GM18507 (cell line): ENCODE measurements at places on chromosomes 7 and 10.

DNA sequence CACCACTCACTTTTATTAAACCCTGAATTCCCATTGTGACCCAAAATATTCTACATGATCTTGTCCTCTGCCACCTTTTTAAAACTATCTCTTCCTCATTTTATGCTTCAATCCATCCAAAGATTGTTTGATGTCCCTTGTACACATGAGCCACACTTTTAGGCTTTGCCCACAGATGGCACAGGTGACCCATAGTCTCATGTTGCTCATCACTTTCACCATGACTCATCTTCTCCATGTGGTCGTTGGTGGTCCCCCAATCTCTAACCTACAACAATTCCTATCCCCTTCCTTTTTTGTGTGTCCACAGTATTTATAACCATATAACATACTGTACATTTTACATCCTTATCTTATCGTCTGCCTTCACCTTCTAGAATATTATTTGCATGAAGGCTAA, 271.5 kb upstream of the ZWINT start:
- no peak for DNase-seq

DNA sequence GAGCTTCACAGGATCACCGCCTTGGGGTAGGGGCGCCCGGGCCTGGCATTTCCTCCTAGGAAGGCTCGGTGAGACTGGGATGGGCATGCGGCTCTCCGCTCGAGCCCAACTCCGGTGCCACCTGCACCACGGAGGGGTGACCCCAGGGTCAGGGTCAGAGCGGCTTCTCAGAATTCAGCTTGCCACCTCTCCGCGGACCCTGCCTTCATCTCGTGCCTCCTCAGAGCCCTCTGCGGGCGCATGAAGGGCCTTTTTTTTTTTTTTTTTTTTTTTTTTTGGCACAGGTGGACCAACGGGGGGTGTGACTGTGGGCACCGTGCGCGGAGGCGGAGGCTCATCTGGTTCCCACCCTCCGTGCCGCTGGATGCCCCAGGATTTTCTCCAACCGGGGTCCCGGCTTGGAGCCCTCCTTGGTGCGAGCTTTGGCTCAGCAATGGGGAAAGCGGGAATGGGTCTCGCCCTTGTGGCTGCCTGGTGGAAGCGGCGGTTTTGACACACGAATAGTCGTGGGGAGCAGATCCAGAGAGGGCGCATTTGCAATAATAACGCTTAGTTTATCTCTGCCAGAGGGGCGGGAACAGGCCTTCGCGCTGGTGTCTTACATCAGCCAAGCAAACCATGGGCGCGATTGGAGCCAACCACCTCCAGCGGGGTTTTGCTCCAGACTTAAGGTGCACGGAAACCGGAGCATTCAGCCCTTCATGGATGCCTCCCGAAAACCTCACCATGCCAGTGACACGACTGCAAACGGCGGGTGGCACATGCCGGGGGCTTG, 5.0 kb upstream of the TNRC18 start:
- DNase-seq: no peak

DNA sequence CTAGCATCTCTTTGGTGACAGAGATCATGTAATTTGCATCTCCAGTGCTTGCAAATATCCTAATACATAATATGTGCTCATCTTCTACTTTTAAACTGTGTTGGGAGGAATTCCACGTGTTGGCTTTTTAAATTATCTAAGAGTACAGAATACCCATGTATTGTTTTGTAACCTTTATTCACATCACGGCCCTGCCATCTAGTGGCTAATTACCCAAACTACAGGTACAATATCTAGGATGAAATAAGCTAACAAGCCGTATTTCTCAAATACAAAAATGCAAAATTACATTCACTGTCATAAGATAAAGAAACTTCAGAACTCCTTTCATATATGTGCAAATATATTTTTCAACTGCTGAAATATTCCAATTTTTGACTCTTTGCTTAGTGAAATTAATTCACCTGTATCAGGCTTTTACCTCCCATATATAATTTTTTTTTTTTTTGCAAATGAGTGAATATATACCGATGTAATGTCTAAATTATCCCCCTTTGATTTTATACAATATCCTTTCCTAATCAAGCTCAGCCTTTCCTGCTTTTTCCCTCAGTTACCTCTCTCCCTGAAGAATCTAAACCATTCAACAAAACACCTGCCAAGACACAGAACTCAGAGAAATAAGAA, 30.3 kb upstream of the LSM8 start:
- DNase-seq: peak; percentile 5

- no peak for DNase-seq
Observed at GRCh38 chr10:120588311-120588710, 131.3 kb downstream of the PLPP4 start.

DNA sequence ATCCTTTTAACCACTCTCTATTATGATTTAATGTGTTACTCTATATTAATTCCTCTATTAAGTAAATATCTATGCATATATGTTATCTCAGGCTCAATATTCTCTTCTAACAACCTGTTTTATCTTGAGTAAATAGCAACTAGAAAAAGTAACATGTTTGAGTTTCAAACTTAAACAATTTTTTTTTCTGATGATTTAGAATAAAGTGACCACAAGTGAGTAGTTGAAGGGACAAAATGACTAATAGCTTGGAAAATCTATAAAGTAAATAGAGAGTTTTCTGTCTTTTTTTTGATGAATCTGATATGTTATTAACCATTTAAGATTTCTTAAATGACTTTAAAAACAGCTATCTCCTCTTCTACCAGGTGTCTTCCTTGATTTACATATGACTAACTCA, 483.8 kb downstream of the TFEC start:
- DNase-seq: no peak

DNA sequence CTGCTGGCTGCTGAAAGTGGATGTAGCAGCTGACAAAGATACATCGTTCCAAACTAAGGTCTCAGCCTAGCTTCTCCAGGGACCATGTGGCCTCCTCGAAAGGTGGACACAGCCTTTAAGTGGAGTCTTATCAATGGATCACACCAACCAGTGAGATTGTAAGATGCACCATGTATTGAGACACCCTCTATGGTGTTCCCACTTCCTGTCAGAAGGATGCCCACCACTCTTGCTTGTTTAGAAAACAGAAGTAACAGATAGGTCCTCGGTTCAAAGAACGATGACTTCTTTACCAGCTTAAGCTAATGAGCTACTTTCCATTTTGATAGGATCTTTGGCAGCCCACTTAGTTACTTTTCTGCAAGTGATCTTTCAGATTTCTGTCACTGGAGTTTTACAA, 34.3 kb downstream of the SLC25A13 start:
- no peak for DNase-seq

DNA sequence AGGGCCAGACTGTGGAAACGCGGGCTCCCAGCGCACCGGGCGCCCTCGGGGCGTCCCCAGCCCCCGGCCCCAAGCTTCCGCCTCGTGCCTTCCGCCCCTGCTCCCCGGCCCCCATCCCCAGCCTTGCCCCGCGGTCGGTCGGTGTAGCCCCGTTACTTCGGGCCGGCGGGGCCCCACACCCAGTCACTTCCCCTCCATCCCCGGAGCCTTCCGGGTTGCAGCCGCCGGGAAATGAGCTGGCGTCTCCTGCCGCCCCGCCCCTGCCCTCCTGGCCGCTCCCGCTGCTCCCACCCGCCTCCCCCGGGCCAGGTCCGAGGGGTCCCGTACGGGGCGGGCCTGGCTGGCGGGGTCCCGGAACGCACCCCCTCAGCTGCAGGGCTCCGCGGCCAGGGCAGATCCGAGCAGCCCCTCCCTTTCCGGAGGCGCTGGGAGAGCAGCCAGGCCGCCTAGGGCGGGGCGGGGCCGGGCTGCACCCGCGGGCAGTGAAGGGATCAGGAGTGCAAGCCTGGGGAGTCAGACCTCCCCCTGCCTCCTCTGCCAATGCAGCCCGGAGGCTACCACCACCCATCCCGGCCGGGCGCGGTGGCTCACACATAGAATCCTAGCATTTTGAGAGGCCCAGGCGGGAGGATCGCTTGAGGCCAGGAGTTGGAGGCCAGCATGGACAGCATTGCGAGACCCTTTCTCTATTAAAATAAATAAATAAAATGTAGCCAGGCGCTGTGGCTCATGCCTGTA, 709 bp downstream of the ARPC1B start:
- DNase-seq: no peak
